Hepatocyte (in vitro differentiated cells): ENCODE measurements at places on chromosomes 6 and 20. TPM values are rescaled to one million over a fixed set of nuclear protein-coding genes. Genes with fewer than 3 reads are reported as not detected.

The C20orf144 gene
- polyA plus RNA-seq: 0.41 and 0.46 TPM in 2 replicates

The MOG gene
- not detected in 2 replicates for polyA plus RNA-seq

The PHACTR1 gene
- polyA plus RNA-seq: 3.0 and 6.1 TPM in 2 replicates

The ARMH2 gene
- not detected in 2 replicates for polyA plus RNA-seq

The TMEM151B gene
- polyA plus RNA-seq: 0.30 and 1.0 TPM in 2 replicates

The COL9A3 gene
- 68.1 and 77.0 TPM in 2 replicates for polyA plus RNA-seq

The VWA7 gene
- 2.8 and 5.2 TPM in 2 replicates for polyA plus RNA-seq

The C20orf141 gene
- 0.68 TPM in 1 of 2 replicates, not detected in the other for polyA plus RNA-seq

DNA sequence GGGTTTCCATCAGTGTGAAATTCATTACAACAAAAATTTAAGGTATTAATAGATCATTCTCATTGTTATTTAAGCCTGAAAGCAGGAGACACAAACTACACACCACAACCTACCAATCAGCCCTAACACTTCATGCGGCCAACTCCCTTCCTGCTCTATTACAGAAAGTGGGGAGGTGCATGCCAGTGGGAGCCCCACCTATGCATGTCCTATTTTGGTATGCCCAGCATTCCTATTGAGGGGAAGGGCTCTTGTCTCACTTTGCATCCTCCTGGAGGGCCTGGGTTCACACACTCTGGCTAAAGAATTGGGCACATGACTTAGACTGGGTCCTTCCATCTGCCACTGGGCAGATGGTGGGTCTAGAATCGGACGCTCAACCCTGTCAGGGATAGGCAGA is 450.0 kb downstream of the PTPRT start:
- no peak for DNase-seq

GRCh38 chr6:14640631-14641030 is 523.1 kb downstream of the CD83 start:
- DNase-seq: no peak

DNA sequence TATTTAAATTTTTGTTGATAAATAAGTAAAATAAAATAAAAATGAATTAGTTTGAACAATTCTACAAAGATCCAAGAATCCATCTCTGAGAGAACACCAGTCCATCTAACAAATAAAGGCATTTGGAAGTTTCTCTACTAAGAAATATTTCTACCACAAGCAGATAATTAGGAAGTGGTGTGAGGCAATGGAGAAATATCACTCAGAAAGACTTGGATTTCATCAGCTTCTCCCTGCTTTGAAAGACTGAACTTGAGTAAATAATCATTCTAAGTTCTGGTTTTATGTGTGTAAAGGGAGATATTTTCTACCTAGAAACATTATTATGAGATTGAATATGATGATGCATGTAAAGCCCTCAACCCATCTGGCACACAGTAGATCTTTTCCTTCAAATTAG is 17.8 kb upstream of the TCF21 start:
- DNase-seq: no peak

GRCh38 chr6:39898625-39899024 is 35.6 kb downstream of the MOCS1 start:
- DNase-seq: no peak

DNA sequence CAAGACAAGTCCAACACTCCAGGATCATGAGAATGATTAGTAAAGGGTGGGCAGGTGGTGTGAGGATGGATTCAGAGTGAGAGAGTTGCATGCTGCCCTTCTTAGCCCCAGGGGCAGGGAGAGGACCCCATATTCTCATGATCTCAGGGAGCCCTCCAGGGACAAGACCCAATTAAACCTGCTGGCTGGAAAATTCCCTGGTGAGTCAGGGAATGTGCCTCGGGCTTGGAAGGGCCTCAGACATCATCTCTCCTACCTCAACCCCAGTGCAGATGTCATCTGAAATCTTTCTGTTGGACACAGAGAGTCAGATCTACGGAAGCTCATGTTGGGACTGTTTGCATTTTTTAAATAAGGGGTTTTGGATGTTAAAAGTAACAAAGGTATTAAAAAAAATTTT is 9.2 kb upstream of the SIRPD start:
- DNase-seq: peak; percentile 0

- no peak for DNase-seq
Measured at GRCh38 chr20:43397147-43397546, 60.5 kb upstream of the SRSF6 start.

GRCh38 chr6:126026001-126026400 is 39.7 kb downstream of the TRMT11 start:
- no peak for DNase-seq

- DNase-seq: peak; percentile 10
Measured at GRCh38 chr20:63749597-63750508, 10.3 kb downstream of the SLC2A4RG start.

DNA sequence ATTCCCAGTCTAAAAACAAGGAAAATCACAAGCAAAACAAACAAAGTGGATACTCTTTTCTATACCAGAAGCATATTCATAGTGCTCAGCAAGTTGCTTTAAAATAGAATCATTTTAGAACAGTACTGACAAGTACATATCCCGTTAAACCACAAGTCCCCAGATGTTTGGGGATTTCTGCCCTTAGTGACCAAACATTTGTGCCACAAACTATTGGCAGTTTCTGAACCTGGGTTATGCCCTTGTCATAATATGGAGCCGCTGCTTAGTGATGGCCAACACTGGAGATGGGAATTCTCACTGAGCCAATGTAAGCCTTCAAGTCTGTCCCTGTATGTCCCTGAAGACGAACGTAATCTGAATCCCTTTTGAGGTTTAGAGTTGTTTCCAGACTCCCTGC is 436.7 kb upstream of the JAG1 start:
- DNase-seq: no peak
